Liver (tissue), 10 donors: ENCODE measurements at places on chromosomes 6 and 20.

GRCh38 chr6:15754035-15754705 lies 91.3 kb upstream of the DTNBP1 start:
- DNase-seq: no peak

DNA sequence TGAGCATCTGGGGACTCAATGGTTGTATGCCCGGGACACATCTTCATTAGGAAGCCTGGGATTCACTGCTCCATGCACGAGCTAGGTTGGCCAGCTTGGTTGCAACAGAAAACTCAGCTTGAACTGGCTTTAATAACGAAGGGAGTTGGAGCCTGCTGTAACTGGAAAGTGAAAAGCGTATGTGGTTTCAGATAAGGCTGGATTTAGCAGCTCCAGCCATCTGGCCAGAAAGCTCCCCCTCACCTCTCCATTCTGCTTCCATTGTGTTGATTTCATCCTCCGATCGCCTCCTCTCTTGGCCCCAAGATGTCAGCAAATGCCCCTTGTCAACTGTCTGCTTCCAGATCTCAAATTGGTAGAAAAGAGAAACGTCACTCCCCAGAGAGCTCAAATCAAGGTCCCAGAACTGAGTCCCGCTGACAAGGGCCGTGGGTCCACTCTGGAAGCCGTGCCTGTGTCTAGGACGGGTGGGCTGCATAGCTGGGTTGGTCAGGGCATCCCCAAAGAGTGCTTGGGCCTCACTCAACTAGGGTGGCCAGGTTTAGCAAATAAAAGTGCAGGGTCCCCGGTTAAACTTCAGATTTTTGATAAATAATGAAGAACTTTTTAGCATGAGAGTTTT lies 117.0 kb upstream of the PMEPA1 start:
- DNase-seq: no peak

DNA sequence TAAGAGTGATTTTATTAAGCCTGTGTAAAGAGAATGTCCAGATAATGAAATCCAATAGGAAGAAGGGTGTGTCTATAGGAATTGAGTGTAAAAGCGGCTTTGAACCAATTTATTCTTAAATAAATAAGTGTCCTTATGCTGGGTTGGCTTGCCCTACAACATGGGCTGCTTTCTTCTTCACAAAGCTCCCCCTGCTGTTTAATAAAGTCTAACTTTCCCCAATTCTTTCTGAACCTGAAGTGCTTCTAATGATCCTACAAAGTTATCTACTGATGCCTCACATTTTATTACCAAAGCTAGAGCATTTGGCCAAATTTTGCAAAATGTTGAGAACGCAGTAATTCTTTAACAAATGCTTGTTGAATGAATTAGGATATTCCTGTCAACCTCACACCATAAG lies 36.3 kb upstream of the SIRT5 start:
- DNase-seq: no peak

- no peak for DNase-seq
These were observed 46.9 kb upstream of the POU3F2 start for GRCh38 chr6:98787435-98787834.

- no peak for DNase-seq
These were observed 80.2 kb downstream of the FAM50B start for GRCh38 chr6:3929281-3929798.

GRCh38 chr6:155397172-155397705 lies 58.4 kb downstream of the NOX3 start:
- DNase-seq: no peak

DNA sequence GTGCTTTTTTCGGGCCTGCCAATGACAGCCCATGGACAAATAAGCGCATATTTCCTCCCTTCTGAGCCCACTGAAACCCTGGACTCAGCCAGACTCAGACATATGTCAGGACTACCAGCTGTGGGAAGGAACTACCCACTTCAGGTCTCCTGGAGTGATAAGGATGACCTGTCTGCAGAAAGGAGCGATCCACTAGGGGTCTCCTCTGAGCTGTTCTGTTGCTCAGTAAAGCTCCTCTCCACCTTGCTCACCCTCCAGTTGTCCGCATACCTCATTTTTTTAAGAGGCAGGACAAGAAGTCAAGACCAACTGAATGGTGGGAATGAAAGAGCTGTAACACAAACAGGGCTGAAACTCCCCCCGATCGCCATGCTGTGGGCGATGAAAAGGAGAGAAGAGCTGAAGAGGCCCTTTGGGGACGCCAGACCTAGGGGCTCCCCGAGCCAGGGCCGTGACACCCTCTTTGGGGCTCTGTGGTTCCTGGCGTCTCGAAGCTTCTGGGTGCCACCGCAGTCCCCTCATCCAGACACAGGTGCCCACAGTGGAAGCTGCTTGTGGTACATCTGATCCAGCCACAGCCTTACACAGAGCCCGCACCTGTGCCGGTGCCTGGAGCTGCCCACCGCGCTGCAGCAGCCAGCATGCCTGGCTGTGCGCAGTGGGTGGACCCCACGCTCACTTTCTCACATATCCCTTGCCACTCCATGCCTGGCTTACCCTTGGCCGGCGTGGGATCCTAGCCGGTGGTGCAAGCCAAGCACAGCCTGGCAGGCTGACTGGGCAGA lies 68.8 kb downstream of the EYS start:
- DNase-seq: no peak

DNA sequence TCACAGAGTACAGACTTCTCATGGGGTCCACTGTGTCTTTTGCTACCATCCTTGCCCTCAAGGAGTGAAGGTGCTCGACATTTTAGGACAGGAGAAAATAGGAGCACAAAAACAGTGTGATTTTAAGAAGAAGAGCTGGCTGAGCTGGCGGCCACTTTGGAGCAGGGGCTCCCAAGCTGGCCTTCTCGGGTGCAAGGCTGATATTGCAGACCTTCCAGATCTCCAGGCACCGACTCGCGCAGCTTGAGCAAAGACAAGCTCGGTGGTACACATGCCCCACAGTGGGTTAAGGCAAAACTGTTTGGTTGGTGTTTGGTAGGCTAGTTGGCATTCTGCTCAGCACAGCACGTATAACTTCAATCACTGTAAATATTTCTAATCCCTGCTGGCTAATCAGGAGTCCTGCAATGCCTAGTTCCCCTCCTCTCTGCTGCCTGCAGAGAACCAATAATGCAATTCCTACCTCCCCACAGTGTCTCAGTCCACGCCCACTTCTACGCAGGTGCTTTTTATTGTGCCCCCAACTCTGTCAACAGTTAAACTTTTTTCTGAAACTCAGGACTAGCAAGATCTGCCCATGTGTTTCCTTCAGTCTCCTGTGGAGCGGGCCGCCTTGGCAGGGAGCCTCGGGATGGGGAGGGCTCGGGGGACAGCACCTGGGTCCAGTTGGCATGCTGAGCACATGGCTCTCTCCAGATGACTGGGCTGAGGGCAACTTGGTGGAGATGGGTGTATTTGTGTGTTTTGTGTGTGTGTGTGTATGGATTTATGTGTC lies 12.7 kb upstream of the SMOC2 start:
- peak; percentile 22 for DNase-seq

- no peak for DNase-seq
These were observed 164.7 kb upstream of the PDE7B start for GRCh38 chr6:135686784-135687301.

DNA sequence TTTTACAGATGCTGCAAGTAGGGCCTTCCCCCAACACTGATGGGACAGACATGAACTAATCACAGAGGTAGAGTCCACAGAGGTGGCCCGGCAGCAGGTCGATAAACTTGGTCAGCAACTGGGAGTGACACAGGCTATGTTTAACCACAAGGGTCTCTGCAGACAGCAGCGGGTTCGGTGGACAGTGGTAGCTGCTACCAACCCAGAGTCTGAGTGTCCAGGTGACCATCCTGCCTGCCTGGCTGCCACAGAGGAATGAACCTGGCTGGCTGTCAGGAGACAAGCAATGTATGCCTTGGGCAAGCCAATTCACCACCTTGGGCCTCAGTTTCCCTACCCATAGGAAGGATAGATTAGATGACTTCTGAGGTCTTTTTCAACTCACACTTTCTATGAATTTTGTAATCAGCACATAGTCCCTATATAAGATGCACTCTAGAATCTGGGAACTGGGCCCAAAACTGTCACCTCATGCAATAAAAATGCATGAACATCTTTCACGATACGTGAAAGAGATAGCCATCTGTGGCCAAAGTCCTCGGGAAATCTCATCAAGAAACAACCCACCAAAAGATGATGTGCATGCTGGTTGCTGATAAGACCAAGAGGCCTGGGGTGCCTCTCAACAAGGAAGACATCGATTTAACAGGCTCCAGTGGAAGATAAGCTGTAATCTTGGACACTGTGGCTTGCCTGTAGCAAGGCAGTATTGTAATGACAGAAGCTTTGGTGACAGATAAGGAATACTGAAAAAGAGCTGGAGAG lies 30.5 kb downstream of the MDGA1 start:
- no peak for DNase-seq

- no peak for DNase-seq
These were observed 990 bp upstream of the TRAF3IP2 start for GRCh38 chr6:111606620-111607115.

- no peak for DNase-seq
These were observed 5.5 kb downstream of the SIRT5 start for GRCh38 chr6:13579911-13580310.

DNA sequence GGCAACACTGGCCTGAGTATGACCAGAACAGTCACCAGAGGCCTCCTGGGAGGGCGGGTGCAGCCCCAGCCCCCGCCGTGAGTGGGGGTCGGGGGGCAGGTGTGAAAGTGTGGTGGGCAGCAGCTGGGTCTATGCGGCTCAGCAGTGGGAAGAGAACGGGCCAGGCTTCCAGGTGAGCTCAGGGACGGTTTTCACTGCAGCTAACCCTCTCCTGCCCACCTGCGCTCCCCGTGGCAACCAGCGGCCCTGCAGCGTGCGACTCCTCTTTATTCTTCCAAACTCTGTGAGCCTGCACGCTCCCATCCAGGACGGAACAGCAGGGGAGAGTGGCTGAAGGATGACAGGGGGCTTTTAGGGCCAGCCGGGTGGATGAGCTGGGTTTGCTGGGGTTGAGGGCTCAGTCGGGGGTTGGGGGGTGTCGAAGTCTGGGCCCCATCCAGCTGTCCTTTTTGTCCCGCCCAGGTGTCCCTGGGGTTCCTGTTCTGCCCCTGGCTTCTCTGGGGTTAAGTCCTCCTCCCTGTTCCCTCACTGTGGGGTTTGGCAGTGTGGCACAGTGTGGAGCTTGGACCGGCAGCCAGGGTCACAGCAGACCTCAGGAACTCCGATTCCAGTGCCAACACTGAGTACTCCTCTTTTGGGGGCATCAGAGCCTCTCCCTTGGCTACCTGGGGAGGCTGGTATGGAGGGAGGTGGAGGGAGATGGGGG lies 859 bp upstream of the BIRC7 start:
- DNase-seq: no peak

- no peak for DNase-seq
These were observed 38.8 kb upstream of the ZFP64 start for GRCh38 chr20:52230409-52230808.

DNA sequence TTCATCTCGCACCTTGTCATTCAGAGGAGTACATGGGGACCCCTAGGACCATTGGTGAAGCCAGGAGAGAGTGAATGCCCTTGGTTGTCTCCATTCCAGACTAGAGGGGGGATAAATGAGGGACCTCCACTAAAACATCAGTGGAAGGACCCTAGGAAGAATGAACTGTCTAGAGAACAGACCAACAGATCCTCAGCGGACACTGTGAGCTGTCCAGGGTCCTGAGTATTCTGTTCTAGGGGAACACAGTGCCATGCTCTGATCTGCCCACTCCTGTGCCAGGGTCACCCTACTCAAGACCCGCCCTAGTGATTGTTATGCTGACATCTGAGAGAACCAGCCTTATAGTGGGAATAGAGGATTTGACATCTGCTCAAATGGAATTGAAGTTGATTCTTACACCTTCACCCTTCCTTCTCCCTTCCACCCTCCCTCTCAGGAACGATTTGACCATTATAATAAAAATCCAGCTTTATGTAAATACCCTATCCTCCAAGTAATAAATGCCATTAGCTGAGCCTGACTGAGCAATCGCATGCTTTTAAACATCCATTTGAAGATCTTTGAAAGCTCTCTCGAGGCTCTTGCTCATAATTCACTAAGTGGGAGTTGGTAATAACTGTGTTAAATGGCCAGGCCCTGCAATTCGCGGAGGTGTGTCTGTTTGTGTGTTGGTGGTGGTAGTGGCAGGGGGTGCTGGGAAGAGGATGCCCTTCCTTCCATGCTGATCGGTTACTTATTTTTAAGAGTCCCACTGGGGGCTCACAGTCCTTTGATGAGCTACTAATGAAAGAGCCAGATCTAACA lies 43.6 kb upstream of the SLC32A1 start:
- no peak for DNase-seq

GRCh38 chr6:48377115-48377514 lies 266.1 kb upstream of the PTCHD4 start:
- no peak for DNase-seq

- DNase-seq: peak; percentile 60
These were observed 82.7 kb downstream of the SH3BGRL2 start for GRCh38 chr6:79713701-79714322.

DNA sequence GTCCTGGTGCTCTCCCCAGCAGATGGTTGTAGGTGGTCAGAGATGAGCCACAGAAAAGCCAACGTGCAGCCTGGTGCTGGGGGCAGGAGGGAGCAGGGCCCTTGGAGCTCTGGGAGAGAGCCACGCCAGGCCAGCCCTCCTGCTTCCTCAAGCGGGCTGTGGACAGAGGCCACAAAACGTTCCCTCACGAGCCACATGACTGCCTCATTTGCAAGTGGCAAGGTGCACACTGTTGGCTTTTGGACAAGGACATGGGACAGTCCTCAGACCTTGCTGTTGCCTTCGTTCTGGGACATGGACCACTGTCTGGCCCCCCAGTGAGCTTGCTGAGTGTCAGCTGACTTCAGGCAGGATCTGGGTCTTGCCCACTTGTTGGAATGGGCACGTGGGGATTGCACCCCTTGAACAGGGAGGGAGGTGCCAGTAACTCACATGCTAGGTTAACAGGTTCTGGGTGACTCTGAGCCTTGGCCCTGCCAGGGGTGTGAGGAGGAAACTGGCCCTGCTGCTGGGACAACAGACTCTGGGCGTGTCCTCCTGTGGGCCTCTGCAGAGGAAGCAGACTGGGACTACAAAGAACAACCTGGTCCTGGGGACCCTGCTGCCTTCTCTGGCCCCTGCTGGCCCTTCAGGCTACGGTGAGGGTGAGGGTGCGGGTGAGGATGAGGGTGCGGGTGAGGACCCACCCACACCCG lies 2.6 kb downstream of the SLCO4A1 start:
- no peak for DNase-seq

GRCh38 chr6:14326774-14327173 lies 209.2 kb downstream of the CD83 start:
- no peak for DNase-seq

GRCh38 chr6:4676016-4676415 lies 100.2 kb upstream of the CDYL start:
- no peak for DNase-seq

GRCh38 chr6:104526376-104526775 lies 333.3 kb downstream of the HACE1 start:
- no peak for DNase-seq
